Smooth muscle cell of the pulmonary artery (primary cell): ENCODE measurements at places on chromosomes 16 and 17. TPM values are rescaled to one million over a fixed set of nuclear protein-coding genes. Genes with fewer than 3 reads are reported as not detected.

The RAB11FIP3 gene
- total RNA-seq = 31.0 and 38.4 TPM in 2 replicates

The MT1A gene
- 1.1 TPM in 1 of 2 replicates, not detected in the other for total RNA-seq

The DOC2A gene
- total RNA-seq = 0.20 and 0.33 TPM in 2 replicates

The ABCC11 gene
- total RNA-seq = 0.26 and 0.30 TPM in 2 replicates

The MIS12 gene
- total RNA-seq = 10.5 and 12.1 TPM in 2 replicates

The ANKRD40CL gene
- total RNA-seq = not detected in 2 replicates

The KRT26 gene
- not detected in 2 replicates for total RNA-seq

The KRT40 gene
- not detected in 2 replicates for total RNA-seq

The ALDH3A1 gene
- 1.8 and 11.5 TPM in 2 replicates for total RNA-seq

The CPD gene
- total RNA-seq = 201 and 212 TPM in 2 replicates

The USP6 gene
- under 0.01 TPM in 1 of 2 replicates, not detected in the other for total RNA-seq

The KCNH4 gene
- total RNA-seq = 0.03 TPM in 1 of 2 replicates, not detected in the other

The RRAD gene
- total RNA-seq = 14.9 and 36.8 TPM in 2 replicates

The PMFBP1 gene
- under 0.01 TPM in 1 of 2 replicates, not detected in the other for total RNA-seq

The ZNF319 gene
- total RNA-seq = 5.5 and 7.1 TPM in 2 replicates

The MYLK3 gene
- total RNA-seq = 0.13 and 0.26 TPM in 2 replicates

The KRTAP9-2 gene
- not detected in 2 replicates for total RNA-seq

The WFDC1 gene
- 4.9 and 25.1 TPM in 2 replicates for total RNA-seq

The ODAD4 gene
- 0.46 and 0.72 TPM in 2 replicates for total RNA-seq

The PLA2G10 gene
- total RNA-seq = not detected in 2 replicates

The UBB gene
- 1,820 and 2,231 TPM in 2 replicates for total RNA-seq

The C16orf46 gene
- 0.43 and 1.0 TPM in 2 replicates for total RNA-seq

The ENPP7 gene
- total RNA-seq = not detected in 2 replicates

The BCAR1 gene
- 73.6 and 165 TPM in 2 replicates for total RNA-seq

The RABEP1 gene
- 35.6 and 56.0 TPM in 2 replicates for total RNA-seq

The GNAO1 gene
- 0.17 and 0.52 TPM in 2 replicates for total RNA-seq

The CYGB gene
- 24.4 and 51.4 TPM in 2 replicates for total RNA-seq

The KLHL11 gene
- total RNA-seq = 28.5 and 34.1 TPM in 2 replicates

The CACNG5 gene
- total RNA-seq = not detected in 2 replicates

The KRTAP3-1 gene
- not detected in 2 replicates for total RNA-seq

The CFAP97D1 gene
- total RNA-seq = under 0.01 TPM in 1 of 2 replicates, not detected in the other

The ADAM11 gene
- total RNA-seq = 0.26 and 0.79 TPM in 2 replicates

The ZNF469 gene
- total RNA-seq = 7.2 and 17.1 TPM in 2 replicates

The NPW gene
- total RNA-seq = 0.85 and 1.0 TPM in 2 replicates

The DLX4 gene
- not detected in 2 replicates for total RNA-seq

The PDILT gene
- total RNA-seq = not detected in 2 replicates

The EIF5A gene
- total RNA-seq = 351 and 391 TPM in 2 replicates

The TNK1 gene
- 0.20 and 0.26 TPM in 2 replicates for total RNA-seq

The SRSF1 gene
- total RNA-seq = 282 and 286 TPM in 2 replicates

The RECQL5 gene
- 16.7 and 24.2 TPM in 2 replicates for total RNA-seq

The WNT3 gene
- total RNA-seq = 1.0 and 1.4 TPM in 2 replicates

The G6PC1 gene
- not detected in 2 replicates for total RNA-seq
